ENCODE measurements at places on chromosomes 3 and 15.

- DNase-seq, result no peak
Measured at GRCh38 chr3:189745622-189746021, 114.4 kb downstream of the TP63 start.

- DNase-seq, result no peak
Measured at GRCh38 chr15:96747291-96747690, 416.8 kb downstream of the NR2F2 start.

GRCh38 chr3:87949879-87950208 lies 109.0 kb downstream of the CGGBP1 start:
- no peak for DNase-seq

GRCh38 chr15:81118361-81118760 lies 15.7 kb upstream of the CFAP161 start:
- no peak for DNase-seq

DNA sequence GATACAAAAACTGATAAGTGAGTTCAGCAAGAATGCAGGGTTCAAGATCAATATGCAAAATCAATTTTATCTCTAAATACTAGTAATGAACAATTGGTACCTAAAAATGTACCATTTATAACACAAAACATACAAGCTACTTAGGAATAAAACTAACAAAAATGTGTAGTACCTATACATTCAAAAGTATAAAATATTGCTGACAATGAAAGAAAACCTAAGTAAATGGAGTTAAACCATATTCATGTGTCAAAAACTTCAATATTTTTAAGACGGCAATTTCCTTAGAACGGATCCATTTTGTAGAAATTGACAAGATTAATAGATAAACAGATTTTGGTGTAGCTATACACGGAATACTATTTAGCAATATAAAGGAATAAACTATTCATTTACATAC lies 343.1 kb upstream of the CCDC54 start:
- DNase-seq, result no peak
